ENCODE measurements at places on chromosomes 16 and 17.

DNA sequence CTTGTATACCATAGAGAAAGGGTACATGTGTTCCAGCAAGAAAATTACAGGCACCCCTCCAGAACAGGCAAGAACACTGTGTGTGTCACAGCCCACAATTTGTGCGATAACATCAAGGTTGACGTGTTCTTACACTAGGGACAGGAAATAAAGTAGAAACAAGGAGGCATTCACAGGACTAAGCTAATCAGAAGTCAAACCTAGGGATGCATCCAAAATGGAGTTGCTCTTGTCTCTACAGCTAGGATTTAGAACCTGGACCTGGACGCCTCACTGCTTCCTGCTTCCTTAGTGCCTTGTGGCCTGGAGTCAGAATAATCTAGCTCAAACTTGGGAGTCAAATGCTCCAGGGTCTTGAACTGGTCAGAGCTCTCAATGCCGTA lies 41.3 kb downstream of the GINS3 start:
- DNase-seq: no peak

DNA sequence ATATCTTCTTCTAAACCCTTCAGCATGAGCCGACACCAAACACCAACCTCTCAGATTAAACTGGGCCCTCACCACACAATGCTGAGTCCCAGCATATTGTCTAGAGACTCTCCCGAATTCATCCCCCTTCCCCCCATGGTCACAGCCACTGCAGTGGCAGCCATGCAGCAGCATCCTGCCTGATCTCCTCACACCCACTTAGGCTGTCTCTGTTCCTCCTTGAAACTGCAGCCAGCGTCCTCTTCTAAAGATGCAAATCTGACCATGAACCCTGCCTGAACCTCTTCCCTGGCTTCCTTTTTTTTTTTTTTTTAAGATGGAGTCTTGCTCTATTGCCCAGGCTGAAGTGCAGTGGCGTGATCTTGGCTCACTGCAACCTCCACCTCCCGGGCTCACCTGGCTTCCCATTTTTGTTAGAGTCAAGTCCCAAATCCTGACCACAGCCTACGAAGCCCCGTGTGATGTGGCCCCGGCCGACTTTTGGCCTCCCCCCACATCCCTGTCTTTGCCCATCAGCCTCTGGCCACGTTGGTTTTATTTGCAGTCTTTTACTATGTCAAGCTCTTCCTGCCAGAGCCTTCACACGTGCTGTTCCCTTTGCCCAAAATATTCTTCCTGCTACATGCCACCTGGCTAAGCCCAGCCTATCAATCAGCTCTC lies 2.8 kb downstream of the FA2H start:
- peak; percentile 83 for DNase-seq

- DNase-seq: no peak
Measured at GRCh38 chr17:69065113-69065512, 4.4 kb upstream of the ABCA9 start.

GRCh38 chr16:69276148-69277115 lies 34.7 kb upstream of the VPS4A start:
- DNase-seq: no peak

DNA sequence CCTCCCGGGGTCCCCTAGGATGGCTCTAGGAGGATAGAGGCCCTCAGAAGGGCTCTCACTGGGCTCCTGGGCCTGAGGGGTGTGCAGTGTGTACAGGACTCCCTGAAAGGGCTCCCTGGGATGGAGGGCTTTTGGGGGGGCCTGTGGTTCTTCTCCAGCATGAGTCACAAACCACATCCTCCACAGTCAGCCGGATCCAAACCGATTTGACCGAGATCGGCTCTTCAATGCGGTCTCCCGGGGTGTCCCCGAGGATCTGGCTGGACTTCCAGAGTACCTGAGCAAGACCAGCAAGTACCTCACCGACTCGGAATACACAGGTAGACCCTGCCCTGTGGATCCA lies 4.5 kb downstream of the TRPV2 start:
- no peak for DNase-seq

DNA sequence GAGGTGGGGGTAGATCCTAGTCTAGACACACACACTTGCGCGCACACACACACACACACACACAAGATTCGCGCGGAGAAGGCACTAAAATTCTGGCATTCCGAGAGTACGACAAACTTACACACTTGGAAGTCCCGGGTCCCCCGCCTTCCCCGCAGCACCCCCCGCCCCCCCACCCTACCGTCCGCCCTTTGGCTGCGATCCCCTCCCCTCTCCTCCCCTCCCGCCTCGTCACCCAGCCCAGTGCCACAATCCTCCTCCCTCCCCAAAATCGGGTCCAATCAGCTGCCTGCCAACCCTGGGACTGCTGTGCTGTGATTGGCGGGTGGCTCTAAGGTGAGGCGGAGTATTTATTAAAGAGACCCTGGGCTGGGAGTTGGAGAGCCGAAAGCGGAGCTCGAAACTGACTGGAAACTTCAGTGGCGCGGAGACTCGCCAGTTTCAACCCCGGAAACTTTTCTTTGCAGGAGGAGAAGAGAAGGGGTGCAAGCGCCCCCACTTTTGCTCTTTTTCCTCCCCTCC lies at the start of gene SOX9:
Gene SOX9 (plus strand): TSS at position 379 of the 522 bp plus-strand sequence. CDS start 372 bp downstream, outside the sequence.
- peak; percentile 90 for DNase-seq

DNA sequence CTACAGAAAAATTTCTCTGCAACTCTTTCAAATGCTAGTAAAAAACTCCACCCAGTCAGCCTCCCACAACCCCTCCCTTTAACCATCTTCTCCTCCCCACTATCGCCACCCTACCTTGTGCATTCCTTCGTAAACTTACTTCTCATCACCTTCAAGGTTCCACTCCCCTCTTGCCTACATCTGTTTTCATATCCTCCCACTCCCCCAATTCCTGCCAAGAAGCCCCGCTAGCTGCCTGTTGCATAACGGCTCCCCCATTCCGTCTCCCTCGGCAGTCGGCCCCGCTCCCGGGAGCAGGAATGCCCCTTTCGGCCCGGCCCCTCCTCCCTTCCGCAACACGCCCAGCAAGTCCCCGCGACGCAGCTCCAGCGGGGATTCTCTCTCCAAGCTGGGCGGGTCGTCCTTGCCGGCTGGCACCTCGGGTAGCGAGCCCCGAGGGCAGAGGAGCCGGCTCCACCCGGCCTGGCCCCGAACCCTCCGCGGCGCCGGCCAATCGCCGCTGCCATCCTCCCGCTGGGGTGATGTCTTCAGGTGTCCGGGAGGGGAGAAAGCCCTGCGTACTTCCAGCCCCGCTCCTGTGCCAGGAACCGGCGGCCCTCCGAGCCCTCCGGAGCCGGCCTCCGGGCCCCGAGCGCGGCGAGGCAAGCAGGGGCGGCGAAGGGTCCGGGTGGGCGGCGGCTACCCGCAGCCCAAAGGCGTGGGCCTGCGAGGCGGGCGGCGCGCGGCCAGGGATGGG lies 1.5 kb downstream of the PHLPP2 start:
- DNase-seq: peak; percentile 66

Measured in GM10248 (cell line).